Chondrocyte (in vitro differentiated cells): ENCODE measurements at places on chromosomes 6 and 20. TPM values are rescaled to one million over a fixed set of nuclear protein-coding genes. Genes with fewer than 3 reads are reported as not detected.
A peak's percentile ranks its signal among the peaks of the same experiment; 100 is the strongest.

DDX43 gene
- total RNA-seq = not detected in 3 replicates

GRCh38 chr20:25245461-25245860, 2.4 kb upstream of the PYGB start:
- no peak overlapping the region for H3K27ac ChIP-seq
- H3K4me3 ChIP-seq = no peak overlapping the region
- no peak for DNase-seq
- peaks cover 51% of the 10 kb centered on the region for H3K4me1 ChIP-seq

- H3K4me3 ChIP-seq = no peak overlapping the region
- H3K27me3 ChIP-seq = peaks cover 9% of the 10 kb centered on the region
- H3K36me3 ChIP-seq = no peaks in the 10 kb centered on the region
- H3K4me1 ChIP-seq = no peaks in the 10 kb centered on the region
Measured at GRCh38 chr6:119986934-119987549, 637.5 kb upstream of the MAN1A1 start.

DNA sequence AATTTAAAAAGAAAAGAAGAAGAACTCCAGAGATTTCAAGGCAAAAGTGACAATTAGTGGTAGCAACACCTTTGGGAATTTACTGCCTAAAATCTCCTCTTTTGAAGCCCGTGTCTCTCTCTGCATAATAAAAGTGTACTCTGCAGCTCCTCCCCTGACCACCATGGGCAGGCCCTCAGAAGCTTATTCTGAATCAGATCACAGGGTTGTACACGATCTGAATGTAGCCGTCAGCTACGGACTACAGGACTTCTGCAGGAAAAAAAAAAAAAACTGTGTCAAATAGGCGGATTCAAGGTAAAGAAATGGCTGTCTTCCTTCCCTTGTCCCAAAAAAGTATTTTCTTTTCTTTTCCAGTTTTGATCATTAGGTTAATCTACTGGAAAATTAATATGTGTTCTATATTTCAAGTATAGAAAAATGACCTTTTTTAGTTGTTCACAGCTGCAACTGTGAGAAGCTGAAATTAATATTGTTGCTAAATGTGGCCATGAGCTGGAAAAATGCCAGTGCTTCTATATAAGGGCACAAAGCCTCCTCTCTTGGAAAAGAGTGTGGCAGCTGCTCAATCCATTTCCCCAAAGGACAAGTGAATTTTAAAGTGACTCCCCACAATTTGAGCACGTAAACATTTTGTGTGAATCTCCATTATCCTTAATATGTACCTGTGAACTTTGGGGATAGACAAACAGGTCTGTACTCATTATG, 397.4 kb downstream of the C6orf118 start:
- peak overlapping the region; percentile 55 for H3K4me3 ChIP-seq
- H3K27me3 ChIP-seq = no peaks in the 10 kb centered on the region
- H3K4me1 ChIP-seq = peaks cover 14% of the 10 kb centered on the region
- no peak overlapping the region for H3K27ac ChIP-seq

DNA sequence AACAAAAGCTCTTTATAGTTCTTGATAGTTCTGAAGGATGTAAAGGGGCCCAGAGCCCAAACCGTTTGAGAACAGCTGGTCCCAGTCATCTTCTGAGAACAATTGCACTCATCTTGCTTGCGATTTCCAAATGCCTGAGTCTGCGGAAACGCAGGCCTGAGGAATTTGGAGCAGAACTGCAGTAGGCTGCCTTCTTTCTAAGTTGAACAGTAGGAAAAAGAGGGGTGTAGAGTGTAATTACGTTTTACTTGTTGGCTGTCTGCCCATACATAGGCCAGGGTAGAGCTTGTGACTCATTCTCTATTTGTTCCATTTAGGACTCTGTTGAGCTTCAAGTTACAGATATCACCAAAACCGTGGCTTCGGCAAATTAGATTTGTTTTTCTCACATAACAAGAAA, 42.0 kb upstream of the KIF16B start:
- peaks cover 2% of the 10 kb centered on the region for H3K36me3 ChIP-seq
- no peak for DNase-seq
- H3K4me3 ChIP-seq = no peak overlapping the region
- peaks cover 7% of the 10 kb centered on the region for H3K4me1 ChIP-seq

DNA sequence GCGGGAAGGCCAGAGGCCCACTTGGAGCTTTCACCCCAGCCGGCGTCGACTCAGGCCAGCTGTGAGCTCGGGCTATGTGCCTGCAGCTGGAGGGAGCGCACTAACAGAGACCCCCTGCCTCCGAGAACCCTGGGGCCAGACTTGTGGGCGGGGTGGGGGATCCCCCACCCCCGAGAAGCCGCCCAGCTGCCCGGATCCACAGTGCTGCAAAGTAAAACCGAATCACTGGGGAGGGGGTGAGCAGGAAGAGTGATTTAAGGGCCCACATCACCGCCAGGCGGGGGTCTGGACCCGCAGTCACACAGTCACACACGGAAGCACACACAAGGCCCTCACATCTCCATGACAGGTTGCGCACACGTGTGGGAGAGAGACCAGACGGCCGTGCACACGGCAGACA, 48.7 kb downstream of the KCNQ2 start:
- peaks cover 22% of the 10 kb centered on the region for H3K27me3 ChIP-seq
- H3K27ac ChIP-seq = no peak overlapping the region
- peaks cover 3% of the 10 kb centered on the region for H3K36me3 ChIP-seq
- no peaks in the 10 kb centered on the region for H3K4me1 ChIP-seq
- H3K4me3 ChIP-seq = no peak overlapping the region

GRCh38 chr20:17896771-17897369, 71.7 kb downstream of the SNX5 start:
- no peak overlapping the region for H3K27ac ChIP-seq
- peaks cover 2% of the 10 kb centered on the region for H3K36me3 ChIP-seq
- H3K4me3 ChIP-seq = no peak overlapping the region
- DNase-seq = no peak

DNA sequence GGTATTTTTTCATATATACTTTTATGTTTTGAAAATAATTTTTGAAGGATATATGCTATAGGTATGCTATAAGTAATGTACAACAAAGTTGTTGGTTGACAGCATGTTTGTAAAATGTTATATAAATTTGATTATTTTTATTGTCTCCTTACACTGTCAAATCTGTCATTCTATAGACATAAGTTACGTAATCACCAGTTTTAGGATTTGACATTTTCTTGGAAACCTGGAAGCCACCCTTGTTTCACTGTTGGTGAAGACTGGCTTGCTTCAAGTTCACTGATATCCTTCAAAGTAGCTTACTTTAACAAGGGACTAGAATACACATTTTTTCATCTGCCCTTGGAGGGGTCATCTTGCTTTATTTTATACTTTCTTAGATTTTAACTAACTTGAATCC, 1288.6 kb upstream of the EYS start:
- no peak for DNase-seq
- H3K27ac ChIP-seq = no peak overlapping the region
- no peak overlapping the region for H3K4me3 ChIP-seq
- no peaks in the 10 kb centered on the region for H3K36me3 ChIP-seq
- H3K4me1 ChIP-seq = no peaks in the 10 kb centered on the region

- H3K27me3 ChIP-seq = no peaks in the 10 kb centered on the region
- no peak for DNase-seq
- no peak overlapping the region for H3K4me3 ChIP-seq
- H3K27ac ChIP-seq = no peak overlapping the region
- H3K36me3 ChIP-seq = peaks cover 1% of the 10 kb centered on the region
Measured at GRCh38 chr20:9498322-9498721, 16.1 kb upstream of the LAMP5 start.

GFRA4 gene
- total RNA-seq = not detected in 3 replicates

ACTR5 gene
- 4.1 to 5.2 TPM (median 4.9 TPM) in 3 replicates for total RNA-seq

GRCh38 chr20:24743641-24744040, 205.4 kb upstream of the CST7 start:
- H3K27me3 ChIP-seq = no peaks in the 10 kb centered on the region
- DNase-seq = no peak
- H3K4me3 ChIP-seq = no peak overlapping the region
- no peak overlapping the region for H3K27ac ChIP-seq

GRCh38 chr20:38243709-38244020, 16.9 kb downstream of the KIAA1755 start:
- peaks cover 26% of the 10 kb centered on the region for H3K36me3 ChIP-seq
- H3K27me3 ChIP-seq = no peaks in the 10 kb centered on the region
- H3K27ac ChIP-seq = no peak overlapping the region
- DNase-seq = peak; percentile 5
- H3K4me3 ChIP-seq = no peak overlapping the region
- peaks cover 18% of the 10 kb centered on the region for H3K4me1 ChIP-seq

WRNIP1 gene
- total RNA-seq = 34.0 to 36.1 TPM (median 34.6 TPM) in 3 replicates

DNA sequence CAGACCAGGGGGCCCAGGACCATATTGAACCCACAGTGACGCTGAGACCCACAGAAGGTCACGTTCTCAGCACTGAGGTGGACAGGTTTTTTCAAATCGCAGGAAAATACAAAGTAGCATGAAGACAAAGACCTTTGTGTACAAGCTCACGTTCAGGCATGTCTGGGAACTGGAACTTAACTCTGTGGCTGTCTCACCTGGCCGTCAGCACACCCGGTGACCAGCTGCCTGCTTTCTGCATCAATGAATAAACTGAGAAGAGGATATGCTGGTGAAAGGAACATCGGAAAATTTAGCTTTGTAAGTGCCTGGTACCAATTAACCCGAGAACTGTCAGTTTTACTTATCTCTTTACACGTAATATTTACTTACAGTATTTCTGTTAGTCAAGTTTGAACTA, 36.5 kb downstream of the WDR27 start:
- no peak overlapping the region for H3K4me3 ChIP-seq
- no peaks in the 10 kb centered on the region for H3K27me3 ChIP-seq
- DNase-seq = no peak
- peaks cover 28% of the 10 kb centered on the region for H3K36me3 ChIP-seq
- H3K4me1 ChIP-seq = peaks cover 7% of the 10 kb centered on the region
- no peak overlapping the region for H3K27ac ChIP-seq

DNA sequence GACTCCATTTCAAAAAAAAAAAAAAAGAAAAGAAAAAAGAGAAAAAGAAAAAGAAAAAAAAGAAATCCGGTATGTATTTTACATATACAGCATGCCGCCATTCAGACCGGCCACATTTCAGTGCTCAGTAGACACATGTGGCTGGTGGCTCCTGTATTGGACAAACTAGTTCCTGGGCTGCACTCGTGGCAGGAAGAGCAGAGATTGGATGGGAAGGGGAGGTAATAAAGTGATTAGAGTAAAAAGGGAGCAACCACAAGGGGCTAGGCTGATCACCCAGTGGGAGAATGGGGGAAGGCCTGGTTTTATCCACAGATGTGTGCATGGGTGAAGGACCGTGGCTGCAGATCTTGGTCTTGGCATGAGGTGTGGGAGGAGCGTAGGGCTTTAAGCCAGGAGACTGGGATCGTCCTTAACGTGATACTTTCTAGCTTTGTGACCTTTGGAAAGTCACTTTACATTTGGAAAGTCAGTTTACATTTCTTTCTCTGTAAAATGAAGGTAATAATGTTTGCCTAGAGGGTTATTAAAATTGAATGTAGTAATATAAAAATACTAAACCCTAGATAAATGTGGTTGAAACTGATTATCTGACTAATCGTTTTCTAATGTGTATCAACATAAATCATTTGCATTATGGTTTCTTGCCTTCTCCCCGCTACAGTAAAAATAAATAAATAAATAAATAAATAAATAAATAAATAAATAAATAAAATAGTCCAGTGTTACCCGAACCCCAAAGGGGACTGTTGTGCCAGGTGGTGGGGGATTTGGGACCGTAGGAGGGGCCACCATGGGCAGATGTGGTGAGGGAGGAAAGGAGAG, 869 bp upstream of the TRIM15 start:
- no peak for DNase-seq
- H3K4me1 ChIP-seq = no peaks in the 10 kb centered on the region
- no peak overlapping the region for H3K27ac ChIP-seq
- H3K27me3 ChIP-seq = peaks cover 10% of the 10 kb centered on the region
- no peaks in the 10 kb centered on the region for H3K36me3 ChIP-seq
- no peak overlapping the region for H3K4me3 ChIP-seq

- peaks cover 2% of the 10 kb centered on the region for H3K27me3 ChIP-seq
- DNase-seq = no peak
- H3K4me1 ChIP-seq = no peaks in the 10 kb centered on the region
- no peaks in the 10 kb centered on the region for H3K36me3 ChIP-seq
- H3K4me3 ChIP-seq = no peak overlapping the region
Measured at GRCh38 chr6:90319979-90320685, 23.5 kb upstream of the BACH2 start.

DNA sequence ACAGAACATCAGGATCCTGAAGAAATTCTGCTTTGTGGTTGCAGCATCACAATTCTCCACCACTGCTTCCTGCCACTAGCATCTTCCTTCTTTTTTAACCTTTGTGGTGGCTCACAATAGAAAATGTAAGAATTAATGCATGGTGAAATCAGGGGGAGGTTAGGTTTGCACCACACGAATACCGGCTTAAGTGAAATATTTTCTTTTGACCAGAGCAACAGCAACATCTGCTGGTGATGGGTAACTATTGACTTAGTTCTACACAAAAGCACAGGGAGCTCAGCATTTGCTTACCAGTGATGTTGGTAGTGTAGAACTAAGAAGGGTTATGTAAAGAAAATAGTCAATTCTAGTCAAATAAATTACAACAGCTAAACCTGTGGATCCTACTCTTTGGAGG, 280.5 kb downstream of the SYNE1 start:
- H3K27me3 ChIP-seq = no peaks in the 10 kb centered on the region
- H3K36me3 ChIP-seq = peaks cover 34% of the 10 kb centered on the region
- H3K4me1 ChIP-seq = peaks cover 9% of the 10 kb centered on the region
- H3K27ac ChIP-seq = no peak overlapping the region

DNA sequence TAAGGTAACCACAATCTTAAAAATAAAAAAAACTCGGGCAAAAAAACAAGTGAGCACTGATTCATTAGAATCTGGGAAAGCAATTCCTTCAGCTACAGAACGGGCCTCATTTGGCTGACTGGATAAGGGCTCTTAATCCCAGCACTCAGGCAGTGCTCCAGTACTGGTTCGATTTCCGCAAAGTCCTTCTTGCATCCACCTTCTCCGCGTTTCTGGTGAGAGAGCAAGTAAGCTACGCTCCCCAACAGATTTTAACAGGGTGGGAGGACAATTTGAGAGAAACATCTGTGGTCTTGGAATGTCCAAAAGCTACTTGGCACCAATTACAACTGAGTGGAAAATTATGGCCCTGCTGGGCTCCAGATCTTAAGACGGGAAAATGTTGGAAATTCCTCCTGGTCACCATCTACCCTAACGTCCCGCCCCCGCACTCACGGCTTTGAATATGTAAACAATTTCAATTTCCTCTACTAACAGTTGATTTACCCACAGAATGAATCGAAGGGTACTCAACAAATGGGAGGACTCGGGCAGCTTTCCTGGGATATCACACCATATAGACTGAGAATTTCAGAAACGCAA, 18.1 kb upstream of the ZSCAN9 start:
- peaks cover 20% of the 10 kb centered on the region for H3K4me1 ChIP-seq
- H3K27ac ChIP-seq = no peak overlapping the region

- H3K36me3 ChIP-seq = no peaks in the 10 kb centered on the region
- peaks cover 19% of the 10 kb centered on the region for H3K4me1 ChIP-seq
- no peak overlapping the region for H3K4me3 ChIP-seq
- no peaks in the 10 kb centered on the region for H3K27me3 ChIP-seq
- H3K27ac ChIP-seq = no peak overlapping the region
Measured at GRCh38 chr6:137827977-137828810, 38.9 kb upstream of the TNFAIP3 start.

SPATS1 gene
- not detected in 3 replicates for total RNA-seq

GRCh38 chr6:112218563-112218962, 35.8 kb downstream of the LAMA4 start:
- no peak overlapping the region for H3K4me3 ChIP-seq
- DNase-seq = no peak
- no peaks in the 10 kb centered on the region for H3K36me3 ChIP-seq

ZFP57 gene
- total RNA-seq = not detected in 3 replicates

- no peaks in the 10 kb centered on the region for H3K36me3 ChIP-seq
- H3K27me3 ChIP-seq = no peaks in the 10 kb centered on the region
- peaks cover 4% of the 10 kb centered on the region for H3K4me1 ChIP-seq
- no peak overlapping the region for H3K27ac ChIP-seq
- DNase-seq = no peak
Measured at GRCh38 chr20:62232770-62233645, 5.3 kb upstream of the OSBPL2 start.
